ENCODE measurements at places on chromosomes 7 and 10.

DNA sequence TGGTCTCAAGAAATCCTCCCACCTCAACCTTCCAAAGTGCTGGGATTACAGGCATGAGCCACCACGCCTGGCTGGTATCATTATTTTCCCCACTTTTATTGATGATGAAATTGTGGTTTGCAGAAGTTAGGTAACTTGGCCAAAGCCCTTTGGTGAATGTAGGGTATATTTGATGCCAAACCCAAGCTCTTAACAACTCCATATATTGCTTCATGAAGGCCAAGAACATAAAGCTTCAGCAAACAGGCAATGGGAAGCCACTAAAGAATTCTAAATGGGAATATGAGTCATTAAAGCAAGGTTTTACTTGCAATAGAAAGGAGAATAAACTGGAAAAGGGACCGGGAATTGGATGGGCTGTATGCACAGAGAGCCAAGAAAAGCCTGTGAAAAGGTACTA, 142.7 kb downstream of the KMT2E start:
- no peak for DNase-seq

GRCh38 chr7:15916681-15917380, 230.3 kb upstream of the MEOX2 start:
- no peak for DNase-seq

DNA sequence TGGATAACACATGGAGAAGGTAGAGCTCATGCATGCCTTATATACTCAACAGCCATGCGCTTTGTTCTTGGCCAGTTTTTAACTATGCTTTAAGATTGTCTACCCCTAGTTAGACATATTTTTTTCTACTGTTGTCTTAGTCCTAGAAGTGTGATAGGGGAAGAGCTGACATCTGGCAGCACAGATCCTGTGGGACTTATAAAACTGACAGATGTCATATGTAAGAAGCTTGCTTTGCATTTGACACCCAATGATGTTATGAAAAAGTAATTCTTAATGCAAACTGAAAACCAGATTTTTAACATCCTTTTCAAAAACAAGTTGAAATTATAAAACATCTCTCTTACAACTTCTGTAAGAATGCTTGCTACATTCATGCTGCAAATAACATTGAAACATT, 715.9 kb upstream of the LRRN3 start:
- no peak for DNase-seq

DNA sequence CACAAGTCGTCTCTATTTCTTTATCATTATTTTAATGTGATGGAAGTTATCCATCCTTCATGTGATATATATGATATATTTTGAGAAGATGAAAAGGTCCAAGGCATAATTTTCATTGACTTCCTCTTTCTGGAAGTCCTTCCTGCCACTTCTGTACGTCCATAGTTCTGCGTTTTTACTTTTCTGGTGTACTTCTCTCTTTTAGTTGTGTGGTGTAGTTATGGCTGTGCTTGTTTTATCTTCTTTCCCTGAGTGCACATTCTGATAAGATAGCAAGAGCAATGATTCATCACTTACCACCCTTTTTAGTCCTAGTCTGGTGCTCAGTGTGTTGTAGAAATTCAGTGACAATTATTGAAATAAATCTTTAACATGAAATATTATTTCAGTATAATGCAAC, 231.3 kb upstream of the FERD3L start:
- DNase-seq = no peak

GRCh38 chr10:5469353-5470061, 29.9 kb downstream of the CALML5 start:
- DNase-seq = no peak

DNA sequence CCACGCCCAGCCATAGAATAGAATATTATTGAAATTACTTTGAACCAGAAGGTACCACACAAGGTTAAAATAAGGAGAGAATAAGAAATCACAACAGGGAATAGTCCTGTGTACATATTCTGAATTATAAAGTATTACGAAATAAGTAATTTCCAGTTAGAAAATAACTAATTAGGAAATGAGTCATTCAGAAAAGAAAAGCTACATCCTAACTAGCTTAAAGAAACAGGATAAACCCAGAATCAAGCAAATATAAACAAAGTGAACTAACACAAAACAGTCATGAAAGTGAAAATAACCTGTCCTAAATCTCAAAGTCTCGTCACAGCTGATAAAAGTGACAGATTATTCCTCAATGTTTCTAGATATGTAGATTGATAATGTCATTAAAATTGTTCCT, 74.8 kb upstream of the NEBL start:
- DNase-seq = no peak

DNA sequence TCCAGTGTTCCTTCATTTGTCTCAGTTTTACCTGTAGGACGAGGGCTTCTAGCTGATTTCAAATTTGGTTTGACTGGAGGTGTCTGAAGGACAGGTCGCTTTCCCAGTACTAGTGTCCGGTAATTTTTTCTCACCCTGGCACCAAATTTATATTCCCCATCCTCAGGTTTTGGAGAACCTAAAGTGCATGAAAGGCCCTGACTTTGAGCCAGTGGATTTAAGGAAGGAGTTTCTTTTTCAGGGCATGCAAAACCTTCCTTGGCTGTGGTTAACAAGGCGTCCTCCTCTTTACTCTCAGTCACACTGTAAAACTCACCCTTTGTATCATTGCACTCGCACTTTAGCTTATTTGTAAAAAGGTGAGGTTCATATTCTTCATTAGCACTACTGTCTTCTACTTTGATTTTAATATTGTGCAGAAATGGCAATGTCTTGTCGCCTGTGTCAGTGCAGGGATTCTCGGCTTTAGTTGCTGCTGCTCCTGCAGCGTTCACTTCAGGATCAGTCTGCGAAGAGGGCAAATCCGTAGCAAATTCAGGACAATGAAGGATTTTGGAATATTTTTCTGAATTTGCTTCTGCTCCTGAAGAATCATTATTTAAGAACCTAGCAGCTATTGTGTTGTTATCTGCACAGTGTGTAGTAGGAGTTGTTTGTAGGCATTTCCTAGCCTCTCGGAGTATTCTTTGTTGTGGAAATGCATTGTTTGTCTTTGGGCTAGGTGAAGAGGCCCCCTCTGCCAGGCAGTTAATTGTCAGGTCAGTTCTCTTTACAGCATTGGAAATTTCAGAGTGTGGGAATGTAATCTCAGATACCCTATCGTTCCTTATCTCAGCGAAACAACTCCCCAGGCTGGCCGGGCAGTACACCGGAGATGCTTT, 9.9 kb downstream of the SKIDA1 start:
- no peak for DNase-seq

DNA sequence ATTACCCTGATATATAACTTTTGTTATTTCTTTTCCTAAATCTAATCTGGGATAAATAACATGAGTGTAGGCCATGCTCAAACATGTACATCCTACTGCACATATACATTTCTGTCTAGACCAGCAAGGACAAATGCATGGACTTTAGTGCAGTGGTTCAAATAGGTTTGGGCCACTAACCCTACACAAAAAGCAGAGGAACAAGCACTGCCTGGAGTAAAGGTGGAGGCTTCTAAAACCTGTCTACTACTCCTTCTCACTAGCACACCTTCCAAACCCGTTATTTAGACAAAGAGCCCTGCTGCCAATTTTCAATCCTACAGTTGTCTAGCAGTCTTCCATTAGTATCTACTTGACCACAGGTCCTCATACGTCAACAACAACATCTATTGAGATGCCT, 34.8 kb downstream of the SGCE start:
- DNase-seq = no peak

DNA sequence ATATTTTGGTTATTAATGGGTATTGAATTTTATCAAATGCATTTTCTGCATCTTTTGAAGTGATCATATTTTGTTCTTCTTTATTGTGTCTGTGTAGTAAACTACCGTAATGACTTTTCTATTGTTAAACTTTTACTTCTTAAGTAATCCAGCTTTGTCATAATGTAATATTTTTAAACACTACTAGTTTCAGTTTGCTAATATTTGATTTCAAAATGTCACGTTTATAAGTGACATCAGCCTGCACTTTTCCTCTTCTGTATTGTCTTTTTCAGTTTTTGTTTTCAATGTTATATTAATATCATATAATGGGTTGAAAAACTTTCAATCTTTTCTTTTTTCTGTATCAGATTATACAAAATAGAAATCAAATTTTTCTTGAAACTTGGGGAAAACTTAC, 71.6 kb upstream of the ANKRD1 start:
- no peak for DNase-seq

- no peak for DNase-seq
Measured at GRCh38 chr7:26813432-26813831, 51.0 kb downstream of the SKAP2 start.

- no peak for DNase-seq
Measured at GRCh38 chr10:13690281-13690825, 103.6 kb downstream of the PRPF18 start.

GRCh38 chr10:26479766-26480492, 41.8 kb downstream of the APBB1IP start:
- no peak for DNase-seq

DNA sequence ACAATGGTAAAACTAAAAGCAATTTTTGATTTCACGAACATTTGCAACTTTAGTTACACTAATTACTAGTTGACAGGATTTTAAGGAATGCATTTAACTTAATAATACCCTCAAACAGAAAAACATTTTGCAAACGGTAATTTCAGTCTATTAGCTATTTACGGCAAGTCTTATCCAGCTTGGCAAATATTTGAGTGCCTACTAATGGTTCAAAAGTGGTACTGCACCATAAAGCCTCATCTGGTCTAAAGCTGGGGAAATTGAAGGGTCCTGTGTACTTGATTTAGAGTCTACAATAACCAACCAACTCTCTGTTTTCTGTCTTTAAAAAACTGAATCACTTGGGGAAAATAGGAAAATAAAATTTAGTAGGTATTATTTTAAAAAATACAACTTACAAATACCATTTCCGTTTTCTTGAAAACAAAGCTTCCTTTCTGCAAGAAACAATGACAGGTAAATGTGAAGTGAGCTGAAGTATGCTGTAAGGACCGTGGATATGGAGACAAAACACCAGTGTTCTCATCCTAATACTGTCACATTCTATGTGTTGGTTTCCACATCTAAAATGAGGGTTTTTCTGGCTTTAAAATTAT, 142.3 kb downstream of the VPS50 start:
- DNase-seq = no peak

DNA sequence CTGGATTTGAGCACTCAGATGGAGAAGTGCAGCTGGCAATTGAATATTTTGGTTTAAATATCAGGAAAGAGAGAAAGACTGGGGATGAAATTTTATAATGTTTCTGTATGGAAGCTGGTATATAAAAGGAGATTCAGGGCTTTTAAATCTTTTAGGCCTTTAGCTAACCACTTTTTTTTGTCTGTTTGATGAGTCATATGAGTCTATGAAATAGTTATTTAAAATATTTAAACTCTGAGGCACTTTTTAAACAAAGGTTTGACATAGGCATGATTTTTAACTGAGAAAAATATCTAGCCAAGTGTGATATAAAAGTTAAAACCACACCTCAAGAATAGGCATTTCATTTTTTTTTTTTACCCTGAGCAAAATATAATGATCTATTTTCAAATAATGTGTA, 944.3 kb downstream of the GATA3 start:
- DNase-seq = no peak

- DNase-seq = no peak
Measured at GRCh38 chr10:27513451-27514191, 9.5 kb downstream of the RAB18 start.

GRCh38 chr7:114854369-114854768, 67.5 kb upstream of the MDFIC start:
- DNase-seq = no peak

DNA sequence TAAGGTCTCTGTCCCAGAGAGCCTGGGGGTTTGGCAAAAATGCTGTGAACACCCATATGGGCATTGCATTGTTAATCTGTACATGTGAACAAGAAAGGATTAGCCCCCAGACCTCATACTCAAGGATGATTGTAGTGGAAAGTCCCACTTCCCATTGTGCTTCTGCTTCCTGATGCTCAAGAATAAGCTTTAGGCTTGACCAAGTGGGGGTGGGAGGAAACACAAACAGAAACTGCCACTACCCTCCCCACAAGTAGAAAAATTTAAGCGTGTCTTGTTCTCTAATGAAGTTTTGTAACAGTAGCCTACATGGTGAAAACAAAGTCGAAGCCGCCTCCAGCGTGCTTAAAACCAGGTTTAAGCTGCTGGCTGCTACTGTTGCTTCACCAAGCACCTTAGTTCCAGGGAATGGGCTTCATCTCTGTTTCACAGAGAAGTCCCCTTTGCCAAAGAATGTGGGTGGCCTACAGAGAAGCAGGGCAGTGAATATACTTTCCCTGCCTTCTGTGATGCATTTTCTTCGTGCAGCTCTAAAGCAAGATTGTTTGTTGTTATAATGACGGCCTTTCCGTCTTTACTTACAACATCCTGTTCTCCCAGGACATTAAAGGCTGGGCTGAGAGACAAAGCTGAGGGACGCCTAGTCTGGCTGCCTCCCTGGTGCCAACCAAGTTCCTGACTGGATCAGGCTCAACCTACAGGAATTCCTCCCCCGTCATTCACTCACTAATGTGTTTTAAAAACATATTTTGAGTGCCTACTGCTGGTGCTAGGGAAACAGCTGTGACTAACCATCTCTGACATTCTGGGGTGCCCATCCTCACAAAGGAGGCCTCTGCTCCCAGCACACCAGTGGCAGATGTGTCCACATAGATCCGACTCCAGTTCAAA, 32.1 kb upstream of the CCSER2 start:
- DNase-seq = no peak

DNA sequence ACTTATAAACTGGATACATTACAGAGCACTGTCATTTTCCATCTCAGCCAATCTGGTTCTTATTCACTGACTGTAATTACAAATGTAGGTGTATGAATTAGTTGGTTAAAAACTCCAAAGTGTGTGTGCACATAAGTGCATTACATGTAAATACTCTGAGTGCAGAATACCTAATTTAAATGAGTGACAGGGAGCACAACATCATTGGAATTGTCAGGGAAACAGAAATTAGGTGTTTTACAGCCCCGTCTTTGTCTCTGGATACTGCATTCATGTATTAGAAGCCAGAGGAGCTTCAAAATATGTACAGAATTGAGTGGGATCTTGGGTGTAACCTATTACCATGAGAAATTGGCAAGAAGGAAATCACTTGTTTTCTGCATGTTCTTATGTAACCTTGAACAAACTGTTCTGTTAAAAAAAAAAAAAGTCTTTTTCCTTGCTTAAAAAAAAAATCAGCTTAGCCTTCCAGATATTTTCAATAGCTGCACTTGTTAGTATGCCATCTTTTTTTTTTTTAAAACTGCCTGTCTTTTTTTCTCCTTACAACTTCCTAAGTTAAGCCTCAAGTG, 31.1 kb downstream of the CELF2 start:
- DNase-seq = no peak
